Osteoblast (primary cell): ENCODE measurements at places on chromosomes 6 and 20. TPM values are rescaled to one million over a fixed set of nuclear protein-coding genes. Genes with fewer than 3 reads are reported as not detected.

DNA sequence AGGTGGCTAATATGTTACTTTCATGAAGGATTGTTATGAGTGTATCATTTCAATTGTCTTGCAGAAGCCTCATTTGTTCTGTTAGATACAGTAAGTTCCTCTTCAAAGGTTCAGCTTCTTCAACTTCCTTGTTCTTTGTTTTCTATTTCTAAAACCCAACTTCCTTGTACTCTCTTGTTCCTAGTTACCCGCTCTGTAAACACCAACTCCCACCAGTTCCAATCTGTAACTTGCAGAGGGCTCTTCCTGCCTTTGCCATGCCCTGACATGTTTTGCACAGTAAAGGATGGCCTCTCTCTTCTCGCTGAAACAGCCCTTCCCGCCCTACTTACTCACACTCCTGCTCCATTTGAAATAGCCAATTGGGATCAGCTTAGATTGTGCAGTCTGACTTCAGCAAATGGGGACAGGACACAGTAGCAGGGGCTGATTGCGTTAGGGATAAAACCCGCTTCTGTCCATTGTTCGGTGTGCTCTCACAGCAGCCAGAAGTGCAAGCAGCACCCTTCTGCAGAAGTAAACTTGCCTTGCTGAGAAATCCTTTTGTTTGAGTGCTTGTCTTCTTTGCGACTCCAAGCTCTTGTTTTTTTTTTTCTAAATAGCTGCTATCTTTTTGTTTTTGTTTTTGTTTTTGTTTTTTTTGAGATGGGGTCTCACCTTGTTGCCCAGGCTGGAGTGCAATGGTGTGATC lies 45.9 kb upstream of the POU5F1 start:
- no peak for DNase-seq

DNA sequence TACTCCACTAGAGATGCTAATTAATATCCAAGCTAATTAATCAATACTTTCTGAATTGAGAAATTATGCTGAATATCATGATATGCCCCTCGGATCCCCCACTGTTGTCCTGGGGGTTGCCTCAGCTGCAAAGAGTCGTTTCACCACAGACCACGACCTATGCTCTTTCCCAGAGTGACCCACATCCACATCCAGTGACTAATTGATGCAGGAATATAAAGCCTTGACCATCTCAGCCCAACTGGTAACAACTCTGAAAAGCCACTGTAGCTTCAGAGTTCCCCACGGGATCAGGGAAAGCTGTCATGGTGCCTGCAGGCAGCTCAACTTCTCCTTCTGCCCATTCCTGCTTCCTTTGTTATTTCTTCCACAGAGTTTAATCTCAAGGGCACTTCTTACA lies 116.9 kb downstream of the RWDD2A start:
- no peak for DNase-seq

GRCh38 chr20:21002486-21002885 lies 103.7 kb downstream of the LINC00237 start:
- DNase-seq: no peak

- no peak for DNase-seq
Measured at GRCh38 chr6:139540276-139540675, 165.8 kb upstream of the CITED2 start.

The FABP7 gene
- not detected in 2 replicates for total RNA-seq

The DNMT3B gene
- 2.4 and 2.5 TPM in 2 replicates for total RNA-seq
